RPMI7951 (cell line): ENCODE measurements at places on chromosomes 2 and 18. TPM values are rescaled to one million over a fixed set of nuclear protein-coding genes. Genes with fewer than 3 reads are reported as not detected.

TUBA3D gene
- not detected in 2 replicates for total RNA-seq

MYCN gene
- total RNA-seq: not detected in 2 replicates

TUBA4B gene
- not detected in 2 replicates for total RNA-seq

DES gene
- total RNA-seq: 0.20 and 0.60 TPM in 2 replicates

OSBPL6 gene
- total RNA-seq: 10.7 and 12.3 TPM in 2 replicates

MGAT4A gene
- 0.20 TPM in 1 of 2 replicates, not detected in the other for total RNA-seq

CPS1 gene
- total RNA-seq: 46.0 and 49.3 TPM in 2 replicates

TMEM37 gene
- not detected in 2 replicates for total RNA-seq

RND3 gene
- 41.7 and 47.2 TPM in 2 replicates for total RNA-seq

NEU4 gene
- total RNA-seq: not detected in 2 replicates

PARD6G gene
- total RNA-seq: 0.24 and 0.68 TPM in 2 replicates
